Renal cortex interstitium (tissue), 15 donors: ENCODE measurements at places on chromosomes 5 and 9. TPM values are rescaled to one million over a fixed set of nuclear protein-coding genes. Genes with fewer than 3 reads are reported as not detected.

- DNase-seq: no peak
These were observed 584.4 kb upstream of the ACO1 start for GRCh38 chr9:31799953-31800609.

DNA sequence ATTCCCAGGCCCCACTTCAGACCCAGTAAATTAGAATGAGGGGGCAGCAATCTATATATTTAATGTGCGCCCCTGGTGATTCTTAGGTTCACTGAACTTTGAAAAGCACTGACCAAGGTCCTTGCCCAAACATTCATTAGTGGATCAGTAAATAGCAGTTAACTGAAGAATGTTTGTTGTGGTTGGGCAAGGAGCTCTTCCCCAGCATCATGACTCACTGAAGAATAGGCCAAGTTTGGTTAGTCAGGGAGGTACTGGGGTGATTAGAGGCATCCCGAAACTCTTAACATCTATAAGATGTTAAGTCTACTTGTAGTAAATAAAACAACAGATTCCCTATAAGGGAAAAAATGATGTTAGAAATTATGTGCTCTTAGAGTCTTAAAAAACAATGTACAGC is 833 bp upstream of the MROH2B start:
- DNase-seq: no peak

GRCh38 chr5:59745415-59745863 is 148.1 kb downstream of the PDE4D start:
- DNase-seq: no peak

- no peak for DNase-seq
These were observed 29.1 kb downstream of the GFPT2 start for GRCh38 chr5:180323941-180324600.

- no peak for DNase-seq
These were observed 20.9 kb downstream of the ENG start for GRCh38 chr9:127833555-127833954.

- DNase-seq: no peak
These were observed 14.1 kb downstream of the ZFP62 start for GRCh38 chr5:180847026-180847425.

DNA sequence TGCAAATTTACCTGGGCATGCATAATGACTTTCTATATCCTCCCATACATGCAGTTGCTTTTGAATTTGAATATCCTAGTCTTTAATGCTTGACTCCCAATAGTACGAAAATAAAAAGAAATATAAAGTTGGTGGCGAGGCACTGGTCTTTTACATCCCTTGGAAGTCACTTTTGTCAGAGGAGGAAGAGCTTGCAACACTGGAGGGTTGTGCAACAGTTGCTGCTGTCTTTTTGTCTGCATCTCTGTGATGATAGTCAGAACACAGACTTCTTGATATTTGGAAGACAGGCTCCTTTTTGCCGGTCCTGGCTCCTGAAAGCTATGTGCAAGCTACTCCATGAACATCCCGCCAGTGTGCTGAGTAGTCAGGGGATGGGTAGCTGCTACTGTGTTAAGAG is 16.8 kb upstream of the SGCD start:
- DNase-seq: no peak

LHX2 gene
- polyA plus RNA-seq: 0.23 TPM

TMEM167A gene
- polyA plus RNA-seq: 105 TPM

PRRC2B gene
- 196 TPM for polyA plus RNA-seq
